ENCODE measurements at places on chromosomes 7 and 10. TPM values are rescaled to one million over a fixed set of nuclear protein-coding genes. Genes with fewer than 3 reads are reported as not detected.

The GOLGA7B gene
- total RNA-seq, result 12.6 TPM

The CH25H gene
- not detected for total RNA-seq

The IFIT1 gene
- total RNA-seq, result 45.0 TPM

The GPR26 gene
- not detected for total RNA-seq

The HEPACAM2 gene
- total RNA-seq, result not detected

The CNPY1 gene
- total RNA-seq, result not detected

The OR2A7 gene
- 4.8 TPM for total RNA-seq

The ENO4 gene
- not detected for total RNA-seq

The CTAGE8 gene
- total RNA-seq, result 0.97 TPM

The CARD11 gene
- total RNA-seq, result 160 TPM

The DMTF1 gene
- 102 TPM for total RNA-seq

The SPRN gene
- not detected for total RNA-seq

The FGL2 gene
- total RNA-seq, result 1.1 TPM

The DOCK1 gene
- 0.05 TPM for total RNA-seq

The PHKG1 gene
- total RNA-seq, result 2.5 TPM

The PARP12 gene
- total RNA-seq, result 129 TPM

The CPED1 gene
- not detected for total RNA-seq

The NXPH1 gene
- total RNA-seq, result not detected

The SEMA3A gene
- total RNA-seq, result 1.3 TPM

The MKX gene
- not detected for total RNA-seq

The GARIN1A gene
- total RNA-seq, result 0.92 TPM

The TLX1 gene
- total RNA-seq, result not detected

The CLCN1 gene
- 0.06 TPM for total RNA-seq

The CRHR2 gene
- not detected for total RNA-seq

The HMX3 gene
- not detected for total RNA-seq

The ASZ1 gene
- not detected for total RNA-seq

The ASIC3 gene
- 8.3 TPM for total RNA-seq

The GPR22 gene
- not detected for total RNA-seq

The NEURL1 gene
- total RNA-seq, result 1.1 TPM

The SYT15 gene
- total RNA-seq, result 1.2 TPM

The TSPAN13 gene
- total RNA-seq, result 0.31 TPM

The ZNF92 gene
- 17.8 TPM for total RNA-seq

The TFR2 gene
- 9.8 TPM for total RNA-seq

The UFSP1 gene
- total RNA-seq, result 3.1 TPM

The COL28A1 gene
- not detected for total RNA-seq

The SPDYE8 gene
- not detected for total RNA-seq

The ALDH18A1 gene
- total RNA-seq, result 64.9 TPM

The BLNK gene
- not detected for total RNA-seq

The ANKRD7 gene
- not detected for total RNA-seq

The CBX3 gene
- total RNA-seq, result 217 TPM

The ASAH2 gene
- 2.4 TPM for total RNA-seq

The CYP2C9 gene
- total RNA-seq, result not detected

The OPALIN gene
- total RNA-seq, result not detected

The DGKB gene
- not detected for total RNA-seq

The MUC12 gene
- not detected for total RNA-seq

The ABCF2 gene
- 34.3 TPM for total RNA-seq

The ZNRF2 gene
- 18.5 TPM for total RNA-seq

The MGAM2 gene
- total RNA-seq, result not detected

The SEC31B gene
- 202 TPM for total RNA-seq

The LRRD1 gene
- total RNA-seq, result not detected
